Fibroblast of skin of left biceps (primary cell): ENCODE measurements at places on chromosomes 1 and 21.

- DNase-seq: no peak
These were observed 12.4 kb downstream of the CBR1 start for GRCh38 chr21:36082237-36082664.

- peak; percentile 100 for DNase-seq
These were observed at the start of gene PRCC for GRCh38 chr1:156767101-156767878. Gene PRCC (plus strand): TSS chr1:156767535. CDS start chr1:156767772, 237 bp downstream.

- no peak for DNase-seq
These were observed at the start of gene SYT2 for GRCh38 chr1:202710070-202711045. Gene SYT2 (minus strand): TSS chr1:202710454. CDS start chr1:202605772, 104,682 bp downstream.

DNA sequence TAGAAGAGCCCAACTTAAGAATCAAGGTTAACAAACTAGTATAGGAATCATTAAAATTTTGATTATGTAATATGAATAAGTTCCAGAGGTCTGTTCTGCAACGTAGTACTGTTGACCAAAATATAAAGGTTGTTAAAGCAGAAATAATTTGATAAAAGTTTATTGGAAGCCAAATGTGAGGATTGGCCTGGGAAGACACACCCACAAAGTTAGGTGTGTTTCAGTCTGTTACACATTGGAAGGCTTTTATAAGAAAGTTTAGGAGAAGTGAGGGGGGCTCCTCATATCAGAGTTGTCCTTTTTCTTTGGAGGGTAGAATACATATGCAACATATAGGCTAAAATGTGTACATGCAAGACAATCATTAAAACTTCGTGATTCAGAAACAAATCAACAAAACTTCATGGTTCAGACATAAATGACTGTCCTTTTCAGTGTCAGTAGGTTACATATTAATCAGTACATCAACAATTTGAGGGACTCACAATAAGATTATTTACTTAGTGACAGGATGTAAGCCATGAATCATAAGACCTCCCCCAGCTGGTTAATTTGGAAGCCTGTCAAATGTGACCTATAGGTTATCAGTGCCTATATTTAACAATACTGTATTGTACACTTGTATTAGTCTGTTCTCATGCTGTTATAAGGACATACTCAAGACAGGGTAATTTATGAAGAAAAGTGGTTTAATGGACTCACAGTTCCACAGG lies 245.0 kb upstream of the B3GALT2 start:
- no peak for DNase-seq

GRCh38 chr1:60088620-60089155 lies 15.1 kb upstream of the C1orf87 start:
- DNase-seq: no peak

DNA sequence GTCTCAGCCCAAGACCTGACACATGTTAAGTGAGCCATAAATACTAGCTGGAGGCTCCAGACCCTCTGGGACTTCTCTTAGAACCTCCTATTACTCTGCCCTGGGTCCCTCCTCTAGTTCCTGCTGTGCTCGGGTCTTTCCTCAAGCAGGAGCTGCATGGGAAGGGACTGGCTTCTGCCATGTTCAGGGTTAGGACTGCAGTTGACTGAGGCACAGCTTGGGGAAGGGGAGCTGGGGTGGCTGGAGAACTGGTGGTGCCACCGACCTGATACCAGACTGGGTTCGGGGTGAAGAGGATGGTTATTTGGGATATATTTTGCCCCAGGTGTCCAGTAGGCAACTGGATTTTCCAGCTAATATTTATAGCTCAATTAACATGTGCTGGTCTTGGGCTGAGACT lies 15.7 kb downstream of the HYI start:
- DNase-seq: no peak

DNA sequence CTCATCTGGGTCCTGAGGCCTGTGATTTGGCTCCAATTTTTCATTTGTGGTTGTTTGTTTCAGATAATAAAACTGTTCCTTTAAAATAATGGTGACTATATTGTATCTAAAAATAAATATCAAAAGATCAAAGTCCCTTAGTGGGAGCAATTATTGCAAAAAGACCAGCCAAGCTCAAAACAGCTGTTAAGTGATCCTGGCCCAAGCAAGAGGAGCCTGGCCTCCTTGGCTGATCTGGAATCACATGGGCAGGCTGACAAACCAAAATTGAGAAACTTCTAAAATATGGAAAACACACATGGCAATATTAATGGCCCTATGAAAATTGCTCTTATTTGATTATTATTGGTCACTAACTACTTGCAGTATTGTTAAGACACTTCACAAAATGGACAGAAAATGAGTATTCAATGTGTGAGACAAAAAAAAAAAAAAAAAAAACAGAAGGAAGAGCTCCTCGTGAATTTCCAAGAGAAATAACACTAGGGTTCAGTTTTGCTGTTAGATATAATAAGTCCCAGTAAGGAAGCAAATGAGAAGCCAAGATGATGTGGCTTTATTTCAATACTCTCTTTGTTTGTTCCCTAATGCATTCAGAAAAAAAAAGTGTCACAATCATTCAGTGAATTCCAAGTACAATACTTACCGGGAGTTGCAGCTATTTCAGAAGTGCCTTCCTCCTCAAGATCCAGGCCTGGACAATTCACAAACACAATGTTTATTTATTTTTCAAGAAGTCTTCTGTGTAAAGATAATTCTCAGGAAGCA lies 105.1 kb downstream of the SEC16B start:
- no peak for DNase-seq
